ENCODE measurements at places on chromosomes 2 and 18.
A peak's percentile ranks its signal among the peaks of the same experiment; 100 is the strongest.

GRCh38 chr2:38037757-38038621 is 38.0 kb downstream of the CYP1B1 start:
- peak; percentile 96 for DNase-seq

- no peak for DNase-seq
These were observed 823 bp upstream of the RNU2-63P start for GRCh38 chr2:88016960-88017779.

- DNase-seq: no peak
These were observed 18.2 kb downstream of the SLC8A1 start for GRCh38 chr2:40433736-40434135.

DNA sequence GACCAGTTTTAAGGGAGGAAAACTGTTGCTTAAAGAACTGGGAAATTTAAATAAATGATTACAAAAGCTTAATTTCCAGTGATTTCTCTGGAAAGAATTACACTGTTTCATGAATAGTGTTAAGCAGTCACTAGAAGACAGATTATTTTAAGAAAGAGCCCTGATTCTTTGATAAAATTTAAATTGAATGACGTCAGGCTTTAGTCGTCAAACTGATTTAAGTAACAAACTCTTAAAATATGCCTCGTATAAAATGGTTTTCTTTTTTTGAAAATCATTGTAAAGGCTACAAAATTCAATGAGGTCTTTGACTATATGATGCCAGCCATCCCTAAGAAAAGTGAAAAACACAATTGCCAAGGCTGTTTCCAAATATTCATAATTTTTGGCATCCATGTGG is 465.0 kb downstream of the NR4A2 start:
- DNase-seq: no peak

- DNase-seq: no peak
These were observed 8.8 kb downstream of the RALB start for GRCh38 chr2:120261387-120262006.
